NCI-H460 (cell line): ENCODE measurements at places on chromosomes 2 and 18. TPM values are rescaled to one million over a fixed set of nuclear protein-coding genes. Genes with fewer than 3 reads are reported as not detected.

DNA sequence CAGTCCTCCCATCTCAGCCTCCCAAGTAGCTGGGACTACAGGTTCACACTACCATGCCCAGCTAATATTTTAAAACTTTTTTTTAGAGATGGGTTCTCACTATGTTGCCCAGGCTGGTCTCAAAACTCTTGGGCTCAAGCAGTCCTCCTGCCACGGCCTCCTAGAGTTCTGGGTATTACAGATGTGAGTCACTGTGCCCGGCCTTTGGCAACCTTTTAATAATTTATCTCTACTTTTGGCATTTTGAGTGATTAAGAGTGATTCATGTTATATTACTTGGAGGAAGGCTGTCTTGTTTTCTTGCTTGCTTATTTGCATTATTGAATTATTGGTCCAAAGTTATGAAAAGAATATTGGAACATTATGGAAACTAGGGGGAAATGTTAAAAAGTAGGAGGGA lies 24.3 kb downstream of the NCOA1 start:
- DNase-seq: no peak

The STK11IP gene
- 18.1 and 21.6 TPM in 2 replicates for total RNA-seq

GRCh38 chr2:142596334-142597088 lies 281.0 kb upstream of the KYNU start:
- peak; percentile 2 for DNase-seq

- no peak for DNase-seq
Observed at GRCh38 chr2:6111781-6112261, 419.6 kb downstream of the SOX11 start.

The PLB1 gene
- 0.06 and 0.62 TPM in 2 replicates for total RNA-seq

- peak; percentile 24 for DNase-seq
Observed at GRCh38 chr2:239401881-239402233, 1.0 kb upstream of the HDAC4 start.

GRCh38 chr2:13093416-13093991 lies 376.8 kb downstream of the TRIB2 start:
- DNase-seq: no peak

DNA sequence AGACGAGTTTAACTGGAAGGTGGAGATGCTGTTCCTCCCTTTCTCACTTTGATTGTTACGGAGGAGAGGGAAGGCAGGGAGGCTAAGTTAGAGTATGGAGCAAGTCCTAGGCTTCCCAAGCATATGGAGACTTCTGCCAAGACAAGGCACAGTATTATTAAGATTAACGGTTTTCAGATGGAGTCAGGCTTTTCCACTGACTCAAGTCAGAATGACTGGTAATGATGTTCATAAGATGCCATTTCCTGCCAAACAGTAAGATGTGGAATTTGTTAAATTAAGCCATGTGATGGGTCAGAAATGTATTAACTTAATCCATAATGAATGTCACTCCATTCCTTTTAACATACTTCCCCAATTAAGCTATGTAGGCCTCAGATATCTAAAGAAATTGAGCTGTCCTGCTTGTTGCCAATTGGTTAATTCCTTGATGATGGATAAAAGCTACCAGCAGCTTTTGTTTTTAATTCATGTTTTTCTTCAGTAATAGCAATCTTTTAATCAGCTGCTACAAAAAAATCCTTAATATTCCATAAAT lies 383.7 kb downstream of the ZNF521 start:
- no peak for DNase-seq

The EFHD1 gene
- total RNA-seq: 0.10 TPM in 1 of 2 replicates, not detected in the other

DNA sequence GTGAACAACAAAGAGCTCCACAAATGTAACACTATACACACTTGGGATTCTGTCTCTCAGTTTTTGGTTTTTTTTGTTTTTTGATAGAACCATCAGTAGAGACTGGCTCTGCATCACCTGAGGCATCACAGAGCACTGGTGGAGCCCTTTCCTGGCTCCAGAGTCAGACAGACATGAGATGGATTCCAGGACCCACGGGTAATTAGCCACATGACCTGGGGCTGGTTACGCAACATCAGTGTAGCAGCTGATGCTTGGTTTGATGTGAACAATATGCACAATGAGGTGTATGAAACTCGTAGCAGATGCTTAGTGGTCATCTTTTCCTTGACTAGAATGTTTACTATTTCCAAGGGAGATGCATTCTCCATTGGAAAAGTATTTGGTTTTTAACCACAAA lies 40.7 kb downstream of the CMPK2 start:
- no peak for DNase-seq

GRCh38 chr18:3294435-3295080 lies 32.6 kb downstream of the MYL12B start:
- no peak for DNase-seq

GRCh38 chr2:113842919-113843736 lies 46.8 kb upstream of the ACTR3 start:
- peak; percentile 59 for DNase-seq

DNA sequence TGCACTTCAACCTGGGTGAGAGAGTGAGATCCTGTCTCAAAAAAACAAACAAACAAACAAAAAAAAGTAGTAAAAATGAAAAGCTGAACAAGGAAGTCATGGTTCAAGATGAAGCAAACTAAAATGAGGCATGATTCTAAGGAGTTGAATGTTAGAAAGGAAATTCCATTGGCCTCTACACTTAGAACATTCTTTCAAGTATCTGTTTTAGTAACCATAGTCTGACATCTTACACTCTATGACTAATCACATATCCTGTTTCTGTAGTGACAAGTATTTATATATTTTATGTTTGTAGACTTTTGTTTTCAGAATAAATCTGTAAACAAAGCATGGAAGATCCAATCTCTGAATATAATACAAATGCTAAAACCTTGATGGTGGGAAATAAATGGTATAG lies 164.1 kb downstream of the KIAA1328 start:
- DNase-seq: no peak

GRCh38 chr2:23092831-23093230 lies 292.1 kb upstream of the KLHL29 start:
- peak; percentile 9 for DNase-seq

GRCh38 chr2:240460253-240460711 lies 24.8 kb downstream of the GPC1 start:
- no peak for DNase-seq

The LCT gene
- total RNA-seq: 0.02 and 0.06 TPM in 2 replicates

DNA sequence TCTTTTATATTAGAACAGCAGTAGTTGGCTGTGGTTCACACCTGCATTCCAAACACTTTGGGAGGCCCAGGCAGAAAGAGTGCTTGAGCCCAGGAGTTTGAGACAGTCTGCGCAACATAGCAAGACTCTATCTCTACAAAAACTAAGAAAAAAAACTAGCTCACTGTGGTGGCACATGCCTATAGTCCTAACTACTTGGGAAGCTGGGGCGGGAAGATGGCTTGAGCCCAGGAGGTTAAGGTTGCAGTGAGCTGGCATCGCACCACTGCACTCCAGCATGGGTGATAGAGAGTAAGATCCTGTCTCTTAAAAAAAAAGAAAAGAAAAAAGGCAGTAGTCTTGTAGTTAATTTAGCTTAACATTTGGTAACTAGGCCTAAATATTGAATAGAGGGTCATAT lies 136.6 kb downstream of the AGPS start:
- no peak for DNase-seq

DNA sequence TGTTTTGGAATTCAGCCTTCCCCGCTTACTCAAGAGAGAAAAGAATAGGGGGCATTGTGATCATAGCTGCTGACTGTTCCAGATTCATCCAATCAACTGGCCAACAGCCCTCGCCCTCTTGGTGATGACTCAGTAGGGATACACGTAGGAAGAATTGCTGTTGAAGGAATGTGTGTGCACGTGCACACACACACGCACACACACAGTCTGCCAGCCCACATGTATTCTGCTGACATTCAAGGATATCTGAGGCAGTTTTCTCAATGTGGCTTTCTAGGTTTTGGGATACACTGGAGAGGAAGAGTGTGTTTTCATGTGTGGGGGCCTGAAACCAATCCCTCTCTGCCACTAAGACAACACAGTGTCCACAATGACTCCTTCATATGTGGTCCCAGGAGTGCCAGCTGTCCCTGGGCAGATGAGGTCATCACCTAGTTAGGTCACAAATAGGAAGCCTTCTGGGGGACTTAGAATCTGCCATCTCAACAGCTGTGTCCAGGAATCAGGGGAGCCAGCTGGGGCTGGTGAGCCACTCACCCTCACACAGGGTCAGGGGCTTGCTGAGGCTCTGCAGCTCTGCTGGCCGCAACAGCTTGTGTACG lies 352.6 kb downstream of the SS18 start:
- no peak for DNase-seq

DNA sequence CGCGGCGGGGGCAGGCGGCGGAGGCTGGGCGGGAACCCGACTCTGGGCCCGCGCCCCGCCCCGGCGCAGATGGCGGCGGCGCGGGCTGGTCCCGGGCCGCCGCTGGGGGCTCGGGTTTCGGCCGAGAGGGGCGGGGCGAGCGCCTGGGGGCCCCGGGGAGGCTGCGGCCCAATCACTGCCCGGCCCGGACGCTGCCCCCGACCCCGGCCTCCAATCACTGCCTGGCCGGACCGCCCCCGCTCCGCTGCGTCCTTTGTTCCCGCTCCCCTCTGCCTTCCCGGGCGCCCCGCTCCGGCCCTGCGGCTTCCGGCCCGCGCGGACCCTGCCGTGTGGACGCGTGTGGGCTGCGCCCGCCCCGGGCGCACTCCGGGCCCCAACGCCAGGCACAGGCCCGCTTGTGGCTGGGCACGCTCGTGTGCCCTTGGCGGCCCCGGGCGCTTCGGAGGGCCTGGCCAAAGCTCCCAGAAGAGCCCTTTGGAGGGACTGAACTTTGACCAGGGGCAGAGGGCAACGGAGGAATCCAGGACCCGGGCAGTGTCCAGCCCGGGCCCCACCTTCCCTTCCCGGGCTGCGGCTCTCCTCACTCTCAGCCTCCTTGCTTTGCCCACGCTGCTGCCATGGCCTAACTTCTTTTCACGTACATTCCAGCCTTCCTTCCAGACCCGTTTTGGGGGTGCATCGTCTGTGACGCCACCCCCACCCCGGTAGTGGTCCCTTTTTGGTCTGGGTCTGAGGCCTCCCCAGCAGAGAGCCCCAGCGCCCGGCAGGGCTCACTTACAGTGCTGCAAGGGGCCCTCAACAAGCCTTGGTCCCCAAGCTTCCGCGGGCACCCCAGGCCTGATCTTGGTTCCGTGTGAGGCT lies 27.1 kb upstream of the PTMA start:
- DNase-seq: peak; percentile 64

DNA sequence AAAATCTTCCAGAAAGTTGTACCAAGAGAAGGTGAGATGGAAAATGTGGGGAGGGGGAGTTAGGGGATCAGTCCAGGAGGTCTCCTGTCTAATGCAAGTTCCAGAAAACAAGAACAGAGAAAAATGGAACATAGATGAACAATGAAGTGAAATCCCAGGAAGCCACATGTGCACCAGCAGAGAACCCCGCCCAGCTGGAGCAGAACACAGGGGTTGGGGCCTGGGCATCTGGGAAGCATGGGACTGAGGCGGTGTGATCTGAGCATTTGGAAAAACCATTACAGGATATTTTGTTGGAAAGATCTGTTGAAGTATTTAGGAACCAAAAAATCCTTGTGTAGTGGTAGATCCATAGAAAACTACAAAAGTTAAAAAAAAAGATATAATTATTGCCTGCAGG lies 133.7 kb downstream of the INO80D start:
- DNase-seq: no peak
